ENCODE measurements at places on chromosomes 5 and 9. TPM values are rescaled to one million over a fixed set of nuclear protein-coding genes. Genes with fewer than 3 reads are reported as not detected.

The SPINK6 gene
- not detected for total RNA-seq

The LMBRD2 gene
- 122 TPM for total RNA-seq

The FAM221B gene
- not detected for total RNA-seq

The NKD2 gene
- 13.6 TPM for total RNA-seq

DNA sequence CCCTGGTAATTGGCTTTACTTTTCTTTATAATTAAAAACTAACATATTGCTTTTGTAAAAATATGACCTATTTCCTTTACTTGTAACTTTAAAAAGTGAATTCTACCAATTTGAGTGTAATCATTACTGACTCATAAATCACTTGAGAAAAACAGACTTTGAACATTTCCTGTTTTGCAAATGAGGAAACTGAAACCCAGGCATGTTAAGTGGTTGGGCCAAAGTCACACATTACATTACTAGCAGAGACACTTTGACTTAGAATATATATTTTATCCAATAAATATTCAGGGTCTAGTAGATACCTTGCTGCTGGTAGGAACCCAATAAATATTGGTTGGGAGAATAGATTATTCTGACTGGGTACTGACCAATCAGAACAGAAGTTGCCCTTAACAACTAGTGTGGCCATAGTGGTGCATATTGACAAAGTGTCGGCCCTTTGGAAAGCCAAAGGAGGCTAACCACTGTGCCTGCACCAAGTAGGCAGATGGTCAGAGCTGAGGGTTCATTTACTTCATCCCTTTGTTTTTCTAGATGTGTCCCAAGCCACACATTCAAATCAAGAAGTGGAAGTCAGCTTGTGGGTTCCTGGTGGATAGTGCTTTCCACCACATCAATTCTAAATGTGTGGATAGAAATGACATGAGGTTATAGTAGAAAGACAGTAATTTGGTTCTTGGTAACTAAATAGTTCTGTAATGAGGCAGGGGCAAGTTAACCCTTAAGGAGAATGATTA, 365.1 kb upstream of the RIOK2 start:
- DNase-seq: peak; percentile 41

DNA sequence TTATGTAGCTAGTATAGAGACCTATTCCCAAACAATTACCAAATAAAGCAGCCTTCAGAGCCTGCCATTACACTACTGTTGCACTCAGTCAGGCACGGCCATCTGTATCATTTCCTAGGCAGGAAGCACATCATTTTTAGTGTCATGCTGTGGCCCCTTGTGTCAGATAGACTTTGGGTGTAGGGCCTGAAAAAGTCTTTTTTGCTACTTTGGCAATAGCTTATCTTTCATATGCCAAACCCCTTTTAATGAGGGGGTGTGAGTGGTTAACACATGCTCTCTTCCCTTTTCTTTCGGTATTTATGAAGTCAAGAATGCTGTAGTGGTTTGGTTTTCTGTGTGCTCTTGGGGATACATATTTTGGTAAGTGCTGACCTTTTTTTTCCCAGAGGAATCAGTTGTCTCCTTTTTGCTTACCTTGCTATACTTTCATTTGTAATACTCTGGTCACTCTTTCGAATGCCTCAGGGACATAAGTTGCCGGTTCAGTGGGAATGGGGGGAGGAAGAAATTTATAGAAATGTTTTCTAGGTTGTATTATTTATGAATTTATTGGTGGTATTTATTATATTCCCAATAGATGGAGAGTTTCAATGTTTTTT, 209.8 kb downstream of the CSNK1G3 start:
- no peak for DNase-seq

DNA sequence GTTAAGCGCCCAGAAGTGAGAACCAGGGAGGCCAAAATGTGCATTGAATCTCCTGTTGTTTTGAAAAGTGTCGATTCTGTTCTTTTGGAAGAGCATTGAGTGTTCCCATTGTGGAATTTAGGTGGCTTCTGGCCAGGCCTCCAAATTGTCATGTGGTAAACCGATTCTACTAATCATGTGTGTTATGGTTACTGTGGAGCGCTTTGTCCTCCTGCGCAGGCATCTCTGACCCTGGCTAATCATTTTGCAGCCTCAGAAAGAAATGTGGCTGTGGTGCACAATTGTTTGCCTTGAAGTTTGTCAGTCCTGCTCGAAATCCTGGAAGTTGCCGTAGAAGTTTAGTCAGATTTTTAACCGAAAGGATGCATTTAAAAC, 121.3 kb downstream of the RASGRF2 start:
- no peak for DNase-seq

GRCh38 chr9:72193478-72193881, 44.2 kb downstream of the GDA start:
- no peak for DNase-seq

GRCh38 chr5:90231688-90232087, 177.9 kb downstream of the CETN3 start:
- DNase-seq: no peak

- DNase-seq: no peak
These were observed 225.1 kb downstream of the PIK3R1 start for GRCh38 chr5:68440651-68441050.

GRCh38 chr5:169296419-169297143, 4.4 kb downstream of the SLIT3 start:
- DNase-seq: no peak

All from stomach (tissue), 19 donors.